ENCODE measurements at places on chromosomes 5 and 9. TPM values are rescaled to one million over a fixed set of nuclear protein-coding genes. Genes with fewer than 3 reads are reported as not detected.

GRCh38 chr5:180467989-180468731 lies 26.0 kb upstream of the CNOT6 start:
- no peak for DNase-seq

- peak; percentile 97 for DNase-seq
Measured at GRCh38 chr9:97982683-97983588, at the start of gene ANP32B. TSS of gene ANP32B (plus strand) at chr9:97983341. CDS start at chr9:97983556, 215 bp downstream.

DNA sequence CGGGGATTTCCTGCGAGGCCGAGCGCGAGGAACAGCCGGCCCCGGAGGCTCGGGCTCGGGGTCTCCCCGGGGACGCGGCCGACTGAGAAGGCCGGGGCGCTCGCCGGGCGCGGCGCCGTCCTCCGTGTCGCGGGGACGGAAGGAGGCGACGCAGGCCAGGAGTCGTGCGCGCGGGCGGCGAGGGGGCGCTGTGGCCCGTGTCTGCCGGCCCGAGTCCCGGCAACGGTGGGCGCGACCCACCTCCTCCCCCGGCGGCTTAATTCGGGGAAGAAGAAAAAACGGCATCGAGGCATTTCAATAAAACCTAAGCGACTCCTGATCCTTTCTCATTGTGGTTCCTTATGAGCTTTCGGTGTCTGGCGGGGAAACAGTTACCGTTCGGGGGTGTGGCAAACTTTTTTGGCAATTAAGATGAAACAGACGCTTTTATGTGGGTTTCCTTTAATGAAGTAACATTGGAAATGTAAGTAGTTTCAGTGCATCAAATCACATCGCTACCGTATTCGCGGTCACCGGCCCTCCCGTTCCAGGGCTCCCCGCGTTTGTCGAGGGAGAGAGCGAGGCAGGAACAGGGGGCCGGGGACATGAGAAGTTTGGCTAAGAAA lies 3.7 kb upstream of the IRX2 start:
- no peak for DNase-seq

The ORM1 gene
- total RNA-seq: 0.92 TPM

Data from pancreas (tissue), 10 donors.